Right atrium auricular region (tissue), 2 donors: ENCODE measurements at places on chromosomes 11 and 22.

- no peak for DNase-seq
These were observed 38.6 kb upstream of the LMO2 start for GRCh38 chr11:33930317-33931021.

DNA sequence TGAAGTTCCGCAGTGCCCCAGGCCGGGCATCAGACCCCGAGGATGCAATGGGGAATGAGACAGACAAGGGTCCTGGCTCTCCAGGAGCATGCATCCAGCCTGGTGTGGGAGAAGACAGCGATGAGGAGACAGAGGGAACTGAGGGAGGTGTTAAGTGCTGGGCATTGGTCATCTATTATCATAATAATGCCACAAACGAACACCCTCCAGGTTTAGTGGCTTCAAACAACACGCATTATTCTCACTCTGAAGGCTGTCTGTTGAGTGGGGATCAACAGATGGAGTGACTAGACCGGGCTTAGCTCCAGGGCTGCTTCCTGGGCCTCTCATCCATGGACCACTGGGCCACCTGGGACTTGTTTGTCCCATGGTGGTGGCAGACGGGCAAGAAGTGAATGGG is 48.6 kb downstream of the MCM5 start:
- no peak for DNase-seq

- DNase-seq = no peak
These were observed 3.4 kb upstream of the PIM3 start for GRCh38 chr22:49956914-49957825.

GRCh38 chr11:14253421-14253820 is 105.6 kb downstream of the RRAS2 start:
- no peak for DNase-seq

DNA sequence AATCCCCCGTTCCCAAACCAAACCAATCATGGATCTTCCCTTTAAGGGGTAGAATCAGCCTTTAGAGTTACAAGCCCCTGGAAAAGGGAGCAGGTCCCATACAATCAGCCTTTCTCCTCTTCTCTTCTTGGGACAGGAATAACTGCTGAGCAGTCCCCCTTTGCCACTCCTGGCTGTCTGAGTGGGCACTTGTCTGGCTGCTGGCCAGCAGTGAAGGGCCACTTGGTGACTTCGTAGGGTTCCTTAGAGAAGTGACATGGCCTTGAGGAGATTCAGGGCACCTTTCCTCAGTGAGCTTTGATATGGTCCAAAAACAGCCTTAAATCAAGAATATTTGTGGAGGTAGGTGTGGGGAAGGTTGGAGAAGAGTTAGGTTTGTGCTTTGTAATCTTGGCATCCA is 53.5 kb upstream of the HORMAD2 start:
- DNase-seq = no peak

DNA sequence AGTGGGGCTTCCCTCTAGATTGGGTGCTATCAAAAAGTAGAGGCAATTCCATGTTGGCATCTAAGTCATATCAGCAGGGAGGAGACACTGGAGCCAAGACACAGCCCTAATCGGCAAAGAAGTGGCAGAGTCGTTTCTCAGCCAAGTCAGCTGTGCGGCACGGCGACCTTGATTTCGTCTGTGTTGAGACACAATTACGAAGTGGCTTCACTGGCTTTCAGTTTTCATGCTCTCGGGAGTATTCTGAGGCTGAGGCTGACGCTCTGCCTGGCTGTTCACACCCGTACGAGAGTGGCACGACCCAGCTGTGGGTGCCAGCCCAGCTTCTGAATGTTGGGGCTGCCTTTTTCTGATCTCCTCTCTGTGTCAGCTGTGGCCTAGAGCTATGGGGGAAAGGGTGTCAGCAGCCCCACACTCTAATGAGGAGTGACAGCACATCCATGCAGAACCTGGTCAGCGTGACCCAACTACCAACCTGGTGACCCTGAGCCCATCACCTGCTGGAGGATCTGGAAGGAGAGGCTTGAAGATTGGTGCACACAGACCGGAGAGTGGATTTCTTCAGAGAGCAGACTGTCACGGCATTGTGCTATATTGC is 105.7 kb upstream of the TMEM45B start:
- no peak for DNase-seq

GRCh38 chr11:82398300-82398815 is 335.3 kb downstream of the FAM181B start:
- no peak for DNase-seq

- DNase-seq = no peak
These were observed 2.0 kb downstream of the FBXO3 start for GRCh38 chr11:33772300-33772699.

DNA sequence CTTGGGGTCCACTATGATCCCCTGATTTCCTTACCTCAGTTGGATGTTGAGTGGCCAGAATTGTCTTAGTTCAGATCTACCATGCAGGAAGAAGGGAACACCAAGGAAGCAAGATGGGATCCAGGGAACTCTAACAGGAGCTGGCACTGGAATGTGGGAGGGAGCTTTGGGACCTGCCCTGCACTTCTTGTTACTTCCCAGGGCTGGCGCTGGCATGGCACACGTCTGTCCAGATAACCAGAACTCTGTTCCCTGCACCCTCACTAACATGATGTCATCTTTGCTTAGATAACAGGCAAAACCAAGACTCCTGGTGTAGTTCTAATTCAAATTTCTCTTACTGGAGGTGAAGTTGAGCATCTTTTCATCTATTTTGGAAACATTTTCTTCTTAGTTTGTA is 550.0 kb downstream of the MN1 start:
- no peak for DNase-seq

DNA sequence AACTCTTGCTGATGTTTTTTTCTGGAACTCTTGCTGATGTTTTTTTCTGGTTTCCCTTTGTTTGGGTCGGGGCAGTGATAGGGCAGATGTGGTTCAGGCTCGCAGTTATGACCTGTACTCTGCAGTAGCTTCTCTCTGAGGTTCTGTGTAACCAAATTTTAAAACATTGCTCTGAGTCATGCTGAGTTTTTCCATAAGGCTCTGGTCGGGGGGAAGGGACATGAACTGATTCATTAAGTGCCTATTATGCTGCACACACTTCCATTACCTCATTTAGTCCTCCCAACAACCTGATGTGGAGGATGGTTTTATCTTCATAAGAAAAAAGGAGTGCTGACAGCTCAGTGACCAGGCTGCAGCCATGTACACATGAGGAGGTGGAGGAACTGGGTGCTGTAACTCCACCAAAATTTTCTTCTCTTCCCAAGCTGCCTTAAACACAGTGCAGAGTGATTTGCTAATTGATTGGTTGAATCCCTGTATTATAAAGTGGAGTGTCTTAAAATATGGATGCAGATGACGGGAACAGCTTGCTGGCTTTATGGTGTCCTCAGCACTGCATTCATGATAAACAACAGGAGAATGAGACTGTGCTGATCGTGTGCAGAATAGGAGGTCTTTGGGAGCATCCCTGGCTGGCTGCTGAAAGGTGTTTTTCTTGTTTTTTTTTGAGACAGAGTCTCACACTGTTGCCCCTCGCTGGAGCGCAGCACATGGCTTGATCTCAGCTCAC is 19.1 kb downstream of the TNRC6B start:
- DNase-seq = no peak

- DNase-seq = no peak
These were observed 363.3 kb downstream of the METTL15 start for GRCh38 chr11:28471537-28471936.

- no peak for DNase-seq
These were observed 59.3 kb upstream of the NUP160 start for GRCh38 chr11:47907499-47907898.

DNA sequence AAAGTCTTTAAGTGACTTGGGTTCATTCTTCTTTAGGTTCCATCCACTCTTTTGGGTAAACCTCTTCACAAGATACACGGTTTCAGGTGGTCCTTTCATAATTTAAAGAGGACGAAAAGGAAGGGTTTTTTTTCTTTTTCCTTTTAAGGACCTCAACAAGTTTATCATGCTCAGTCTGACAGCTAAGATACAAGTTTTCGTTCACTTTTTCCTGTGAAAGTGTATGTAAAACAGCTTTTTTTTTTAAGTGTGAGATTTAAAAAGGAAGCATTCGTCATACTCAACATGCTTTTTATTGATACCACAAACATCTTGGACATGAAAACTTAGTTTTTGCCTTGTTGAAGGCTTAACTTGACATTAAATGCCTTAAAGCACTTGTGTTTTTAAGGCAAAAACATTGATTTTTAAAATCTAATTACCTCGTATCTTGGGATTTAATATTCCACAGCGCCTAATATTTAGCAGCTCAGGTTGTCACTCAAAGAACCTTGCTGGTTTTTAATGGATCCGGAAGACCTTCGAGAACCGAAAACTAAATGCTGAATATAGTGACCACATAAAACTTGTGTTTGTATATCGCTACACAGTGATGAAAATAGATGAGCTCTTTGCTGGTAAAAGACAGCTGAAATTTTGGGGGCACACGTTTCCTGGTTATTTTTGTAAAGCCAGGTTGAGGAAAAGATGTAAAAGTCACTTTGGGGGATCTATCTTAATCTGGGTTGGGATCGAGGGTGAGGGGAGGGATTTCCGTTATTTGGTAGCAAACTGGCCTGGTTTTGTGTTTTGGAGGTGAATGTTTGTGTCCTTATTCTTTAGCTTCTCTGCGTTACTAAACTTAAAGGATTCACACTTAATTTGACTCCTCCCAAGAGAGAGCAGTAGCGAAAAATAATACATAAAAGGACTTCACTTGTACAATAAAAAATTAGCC is 2.3 kb downstream of the PCF11 start:
- DNase-seq = no peak

DNA sequence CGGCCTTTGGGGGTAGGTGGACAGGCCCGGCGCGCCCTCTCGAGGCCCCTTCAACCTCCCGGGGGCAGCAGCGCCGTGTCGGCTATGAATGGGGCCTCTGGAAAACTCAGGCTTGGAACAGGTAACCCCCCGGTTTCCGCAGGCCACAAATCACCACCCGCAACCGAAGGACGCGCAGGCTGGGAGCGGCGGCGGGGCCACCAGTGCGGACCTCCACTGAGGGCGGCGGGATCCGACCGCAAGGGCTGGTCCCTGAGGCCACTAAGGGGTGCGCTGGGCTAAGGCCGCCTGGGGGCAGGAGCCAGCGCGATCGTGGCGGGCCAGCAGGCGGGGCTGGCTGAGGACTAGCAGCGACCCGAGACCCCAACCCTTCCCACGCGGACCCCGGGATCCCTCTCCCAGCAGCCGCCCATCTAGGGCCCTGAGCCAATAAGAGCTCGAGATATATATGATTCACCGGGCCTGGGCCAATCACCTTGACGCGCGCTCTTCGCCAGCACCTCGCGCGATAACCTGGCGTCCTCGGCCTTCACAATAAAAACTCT is 609 bp upstream of the ATF4 start:
- peak; percentile 99 for DNase-seq

DNA sequence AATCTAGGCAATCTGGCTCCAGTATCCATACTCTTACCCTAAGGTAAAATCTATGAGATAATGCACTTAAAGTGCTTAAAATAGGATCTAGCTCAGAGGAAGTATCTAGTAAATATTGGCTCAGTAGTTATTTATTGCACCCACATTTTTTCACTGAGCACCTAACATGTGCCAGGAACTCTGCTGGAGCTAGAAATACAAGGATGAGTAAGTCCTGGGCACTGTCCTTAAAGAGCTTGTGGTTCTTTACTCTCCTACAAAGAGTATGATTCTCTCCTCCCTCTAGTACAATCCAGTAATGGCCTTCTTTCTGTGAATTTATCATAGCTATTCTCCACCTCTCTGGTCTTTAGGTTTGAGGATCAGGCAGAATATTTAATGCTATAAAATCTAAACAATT is 59.2 kb downstream of the DEUP1 start:
- no peak for DNase-seq

- DNase-seq = no peak
These were observed 49.4 kb downstream of the BID start for GRCh38 chr22:17724678-17725499.

GRCh38 chr22:29477723-29478318 is 2.2 kb upstream of the NEFH start:
- no peak for DNase-seq

- DNase-seq = no peak
These were observed 26.5 kb downstream of the HTR3A start for GRCh38 chr11:114001416-114001815.

GRCh38 chr22:37782340-37783168 is 25.2 kb upstream of the GCAT start:
- DNase-seq = no peak

GRCh38 chr11:123125169-123125568 is 63.2 kb upstream of the HSPA8 start:
- no peak for DNase-seq

GRCh38 chr22:30752771-30753170 is 58.1 kb downstream of the OSBP2 start:
- DNase-seq = no peak

- no peak for DNase-seq
These were observed 4.5 kb upstream of the NEFH start for GRCh38 chr22:29475550-29475949.

GRCh38 chr11:134610116-134610910 is 198.3 kb upstream of the B3GAT1 start:
- peak; percentile 32 for DNase-seq

GRCh38 chr11:67372321-67372992 is 941 bp downstream of the CLCF1 start:
- DNase-seq = no peak

- DNase-seq = no peak
These were observed 674.1 kb downstream of the OPCML start for GRCh38 chr11:132858223-132858622.

GRCh38 chr11:66556086-66556485 is 9.4 kb downstream of the ACTN3 start:
- no peak for DNase-seq

GRCh38 chr22:44870021-44870420 is 117.6 kb downstream of the ARHGAP8 start:
- DNase-seq = no peak

- DNase-seq = no peak
These were observed at the start of gene OMP for GRCh38 chr11:77102246-77103210. Gene OMP (plus strand): TSS chr11:77102840. CDS start chr11:77102840, 0 bp downstream.

- DNase-seq = peak; percentile 52
These were observed 8.5 kb upstream of the SLC35C1 start for GRCh38 chr11:45796461-45796861.

DNA sequence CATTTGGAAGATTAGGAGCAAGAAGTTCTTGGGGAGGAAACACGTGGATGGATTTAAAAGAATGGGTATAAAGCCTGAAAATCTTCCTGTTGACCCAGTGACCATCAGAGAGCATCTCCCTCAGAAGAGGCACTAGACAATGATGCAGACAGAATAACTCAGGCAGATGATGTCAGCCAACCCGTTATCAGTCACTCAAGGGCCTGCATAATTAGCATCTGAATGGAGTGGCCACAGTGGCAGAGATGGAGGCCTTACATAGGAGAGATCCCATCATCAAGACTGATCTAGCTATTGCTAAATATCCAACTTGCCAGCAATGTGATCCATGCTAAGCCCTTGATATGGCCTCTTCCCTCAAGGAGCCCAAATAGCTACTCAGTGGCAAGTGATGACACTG is 70.7 kb upstream of the CD82 start:
- DNase-seq = no peak

DNA sequence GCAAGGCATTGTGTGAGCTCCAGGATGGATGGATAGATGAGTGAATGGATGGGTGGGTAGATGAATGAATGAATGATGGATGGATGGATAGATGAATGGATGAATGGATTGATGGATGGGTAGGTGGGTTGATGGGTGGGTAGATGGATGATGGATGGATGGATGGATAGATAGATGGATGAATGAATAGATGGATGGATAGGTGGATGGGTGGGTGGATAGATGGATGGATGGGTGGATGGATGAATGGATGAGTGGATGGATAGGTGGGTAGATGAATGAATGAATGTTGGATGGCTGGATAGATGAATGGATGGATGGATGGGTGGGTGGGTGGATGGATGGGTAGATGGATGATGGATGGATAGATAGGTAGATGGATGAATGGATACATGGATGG is 33.5 kb downstream of the DHCR7 start:
- DNase-seq = no peak
